ENCODE measurements at places on chromosomes 16 and 17. TPM values are rescaled to one million over a fixed set of nuclear protein-coding genes. Genes with fewer than 3 reads are reported as not detected.

GRCh38 chr16:66065925-66066324, 300.6 kb upstream of the CDH5 start:
- no peak for DNase-seq

DNA sequence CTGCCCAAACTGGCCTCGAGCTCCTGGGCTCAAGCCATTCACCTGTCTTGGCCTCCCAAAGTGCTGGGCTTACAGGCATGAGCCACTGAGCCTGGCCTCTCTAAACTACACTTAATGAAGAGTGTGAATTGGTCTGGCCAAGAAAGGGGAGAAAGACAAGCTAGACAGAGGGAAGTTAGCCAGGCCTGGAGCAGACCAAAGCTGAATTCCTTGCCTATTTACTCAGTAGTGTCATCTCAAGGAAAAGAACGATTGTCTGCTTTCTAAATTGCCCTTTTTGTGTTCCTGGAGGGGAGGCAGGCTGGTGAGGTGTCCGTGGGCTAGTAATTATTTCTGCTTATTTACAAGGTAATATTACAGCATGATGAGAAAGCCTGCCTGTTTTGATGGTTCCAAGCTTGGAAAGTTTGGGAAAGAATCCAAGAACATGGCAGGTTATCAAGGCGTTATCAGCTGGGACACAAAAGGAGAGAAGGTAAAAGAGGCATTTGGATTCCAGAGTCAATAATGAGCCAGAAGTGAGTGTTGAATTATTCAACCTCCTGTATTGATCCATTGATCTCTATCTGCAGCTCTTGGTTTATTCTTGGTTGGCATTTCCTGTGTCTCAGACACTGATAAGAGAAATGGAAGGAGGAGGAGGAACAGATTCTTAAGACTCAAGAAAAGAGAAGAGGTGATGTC, 6.3 kb upstream of the CBFB start:
- no peak for DNase-seq

The TBC1D3 gene
- 0.06 TPM for polyA plus RNA-seq

DNA sequence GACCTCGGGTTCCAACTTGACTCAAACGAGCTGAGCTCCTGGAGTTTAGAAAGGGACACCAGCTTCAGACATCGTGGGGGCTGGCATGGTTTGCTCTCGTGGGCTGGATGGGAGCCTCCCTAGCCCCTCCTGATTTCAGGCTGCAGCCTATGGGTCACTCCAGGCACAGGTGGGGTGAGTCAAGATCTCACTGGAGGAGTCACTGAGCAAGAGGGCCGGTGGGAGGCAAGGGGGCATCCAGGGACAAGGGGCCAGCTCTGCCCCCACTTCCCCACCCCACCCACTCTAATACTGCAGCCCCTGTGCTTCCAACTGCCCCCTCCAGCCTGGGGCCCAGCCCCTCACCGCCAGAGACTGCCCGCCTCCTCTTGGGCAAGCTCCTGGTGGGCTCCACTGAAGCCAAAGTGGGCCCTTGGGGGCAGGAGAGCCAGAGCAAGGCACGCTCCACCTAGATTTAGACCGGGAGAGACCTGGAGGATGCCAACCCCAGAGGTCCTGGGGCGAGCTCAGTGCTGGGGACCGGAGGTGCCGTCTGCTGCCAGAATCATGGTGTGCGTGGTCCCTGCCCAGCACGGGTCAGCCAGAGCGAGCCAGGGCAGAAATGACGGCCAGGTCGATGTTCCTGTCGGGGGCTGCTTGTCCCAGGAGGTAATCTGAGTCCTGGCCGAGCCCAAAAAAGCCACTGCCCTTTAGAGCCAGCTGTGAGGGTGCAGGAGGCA, 6.4 kb downstream of the SLC16A3 start:
- DNase-seq, result no peak
